ENCODE measurements at places on chromosomes 3 and 15.

DNA sequence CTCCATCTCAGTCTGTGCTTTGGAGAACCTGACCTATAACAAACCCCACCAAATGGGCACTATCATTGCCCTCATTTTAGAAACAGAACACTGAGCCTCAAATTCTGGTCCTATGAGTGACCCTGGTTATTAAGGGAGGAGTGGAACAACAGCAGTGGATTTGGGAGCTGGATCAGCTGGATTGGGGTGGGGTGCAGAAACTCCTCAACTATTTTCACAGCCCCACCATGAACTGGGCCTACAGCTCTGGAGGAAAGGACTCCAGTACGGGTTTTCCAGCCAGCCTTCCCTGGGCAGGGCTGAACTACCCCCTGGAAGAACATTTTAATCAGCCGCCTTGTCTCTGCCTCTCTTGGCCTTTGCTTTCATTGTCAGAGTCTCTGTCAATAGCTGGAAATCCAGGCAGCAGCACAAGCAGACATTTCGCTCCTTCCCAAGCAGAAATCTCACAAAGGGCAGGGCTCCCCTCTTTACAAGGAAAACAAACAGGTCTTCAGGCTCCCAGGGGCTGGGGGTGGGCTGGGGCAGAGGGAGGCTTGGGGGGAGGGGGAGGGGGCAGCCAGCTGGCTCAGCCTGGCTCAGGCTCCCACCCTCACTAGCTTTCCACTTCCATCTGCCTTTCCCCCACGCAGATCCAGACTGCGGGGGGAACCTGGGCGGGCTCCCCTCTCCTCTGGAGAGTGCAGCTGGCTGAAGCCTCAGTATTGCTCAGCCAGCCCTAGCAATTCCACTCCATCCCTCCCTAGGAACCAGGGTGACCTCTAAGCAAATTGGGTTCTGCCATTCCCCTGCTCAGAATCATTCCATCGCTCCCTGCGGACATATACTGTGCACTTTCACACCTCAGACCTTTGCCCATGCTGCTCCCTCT lies 13.7 kb upstream of the TLE3 start:
- no peak for DNase-seq

DNA sequence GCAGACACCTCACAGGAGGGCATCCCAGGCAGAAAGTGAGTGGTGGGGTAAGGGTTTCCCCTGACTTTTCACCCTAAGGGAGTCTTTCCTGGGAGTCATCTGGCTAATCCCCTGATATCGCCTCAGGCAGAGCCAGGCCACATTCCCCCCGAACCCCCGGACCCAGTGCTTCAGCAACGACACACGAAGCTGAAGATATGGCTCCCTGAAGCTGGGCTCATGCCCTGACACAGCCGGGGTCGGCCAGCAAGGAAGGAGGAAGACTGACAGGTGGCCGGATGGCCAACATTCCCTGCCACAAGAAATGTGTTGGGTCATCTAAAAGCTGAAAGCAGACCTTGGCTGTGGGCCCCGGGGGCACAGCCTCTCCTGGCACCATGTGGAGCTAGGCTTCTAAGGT lies 14.4 kb downstream of the CHST13 start:
- no peak for DNase-seq

GRCh38 chr15:85400606-85401005 lies 20.2 kb downstream of the AKAP13 start:
- DNase-seq, result no peak

DNA sequence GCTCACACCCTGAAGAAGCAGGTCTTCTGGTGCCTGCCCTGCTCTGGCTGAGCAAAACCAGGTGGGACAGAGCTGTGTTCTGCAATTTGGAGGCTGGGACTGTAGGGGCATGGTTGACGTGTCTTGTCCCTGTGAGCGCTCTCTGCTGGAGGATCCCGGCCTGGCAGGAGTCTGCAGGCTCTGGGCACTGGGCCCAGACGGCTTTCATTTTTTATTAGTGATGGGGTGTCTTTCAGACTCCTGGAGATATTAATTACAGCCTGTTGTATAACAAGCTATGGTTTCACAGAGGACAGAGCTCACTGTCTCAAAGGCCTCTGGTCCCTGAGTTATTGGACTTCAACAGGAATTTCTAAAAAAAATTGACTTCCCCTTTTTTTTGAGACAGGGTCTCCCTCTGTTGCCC lies 29.5 kb upstream of the ZNF710 start:
- DNase-seq, result peak; percentile 6

Measured in SW 1271 (cell line).